ENCODE measurements at places on chromosomes 16 and 17.

DNA sequence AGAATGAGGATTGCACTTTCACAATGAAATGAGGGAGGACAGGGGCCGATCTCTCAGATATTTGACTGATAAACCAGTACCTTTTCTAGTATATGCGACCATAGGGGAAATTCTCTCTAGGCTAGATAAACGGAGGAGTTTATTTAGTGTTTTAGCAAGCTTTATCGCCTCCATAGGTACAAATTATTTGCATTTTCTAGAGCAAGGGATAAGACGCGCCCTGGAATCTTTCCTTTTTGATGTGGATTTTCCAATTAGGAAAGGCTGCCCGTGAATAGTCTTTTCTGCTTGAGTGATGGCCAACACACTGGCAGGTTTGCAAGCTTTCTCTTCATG lies 351 bp upstream of the GDPD1 start:
- no peak for DNase-seq

- DNase-seq = no peak
Observed at GRCh38 chr17:27281438-27281837, 12.5 kb upstream of the WSB1 start.

- DNase-seq = no peak
Observed at GRCh38 chr16:87878704-87879103, 9.4 kb upstream of the SLC7A5 start.

GRCh38 chr16:9556949-9557665 lies 465.7 kb downstream of the HAPSTR1 start:
- DNase-seq = no peak

GRCh38 chr17:39237586-39237985 lies 11.8 kb upstream of the STAC2 start:
- DNase-seq = no peak

DNA sequence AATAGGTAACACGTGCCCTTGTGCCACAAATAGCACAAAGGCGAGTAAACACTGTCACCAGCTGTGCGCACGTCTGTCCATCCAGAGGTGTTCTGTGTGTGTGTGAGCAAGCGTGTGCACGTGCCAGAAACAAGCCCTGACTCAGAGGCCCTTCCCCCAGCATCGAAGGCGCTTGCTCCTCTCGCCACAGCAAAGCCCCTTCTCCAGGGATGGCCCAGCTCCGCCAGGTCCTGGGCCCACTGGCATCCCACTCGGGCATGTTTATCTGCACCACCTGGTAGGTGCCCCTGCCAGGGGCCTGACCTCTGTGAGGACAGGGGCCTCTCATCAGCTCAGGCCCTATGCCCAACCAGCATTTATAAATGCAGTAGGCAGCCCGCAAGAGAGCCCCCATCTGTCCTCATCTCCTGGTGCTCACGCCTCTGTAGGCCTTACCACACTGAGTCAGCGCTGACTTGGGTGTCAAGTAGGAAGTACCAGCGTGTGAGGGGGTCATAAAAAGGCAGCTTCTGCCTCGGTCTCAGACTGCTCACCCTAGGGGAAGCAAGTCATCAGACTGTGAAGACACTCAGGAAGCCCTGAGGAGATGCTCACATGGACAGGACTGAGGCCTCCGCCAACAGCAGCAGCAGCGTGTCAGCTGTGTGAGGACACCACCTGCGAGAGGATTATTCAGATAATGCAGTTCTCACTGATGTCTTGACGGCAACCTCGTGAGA lies 10.8 kb downstream of the TMEM235 start:
- DNase-seq = no peak

DNA sequence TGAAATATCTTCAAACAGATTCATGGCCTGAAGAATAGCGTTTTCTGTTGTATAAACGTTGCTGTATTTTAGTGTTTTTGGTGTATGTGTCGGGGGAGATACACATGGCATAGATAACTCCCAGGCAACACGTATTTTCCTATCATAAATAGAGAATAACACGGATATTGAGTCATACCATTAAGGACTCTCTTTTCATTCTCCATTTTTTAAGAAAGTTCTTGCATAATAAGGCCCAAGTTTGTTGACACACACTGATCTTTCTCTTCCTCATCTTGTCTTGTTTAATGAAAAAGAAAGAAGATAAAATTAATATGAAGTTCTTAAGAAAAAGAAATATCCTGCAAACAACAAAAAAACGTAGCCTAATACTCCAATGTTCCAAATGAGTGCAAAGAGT lies 13.4 kb downstream of the ABCA8 start:
- no peak for DNase-seq

- DNase-seq = no peak
Observed at GRCh38 chr17:32863559-32863958, 13.4 kb downstream of the MYO1D start.

GRCh38 chr17:58679263-58680037 lies 12.4 kb downstream of the TEX14 start:
- DNase-seq = no peak

DNA sequence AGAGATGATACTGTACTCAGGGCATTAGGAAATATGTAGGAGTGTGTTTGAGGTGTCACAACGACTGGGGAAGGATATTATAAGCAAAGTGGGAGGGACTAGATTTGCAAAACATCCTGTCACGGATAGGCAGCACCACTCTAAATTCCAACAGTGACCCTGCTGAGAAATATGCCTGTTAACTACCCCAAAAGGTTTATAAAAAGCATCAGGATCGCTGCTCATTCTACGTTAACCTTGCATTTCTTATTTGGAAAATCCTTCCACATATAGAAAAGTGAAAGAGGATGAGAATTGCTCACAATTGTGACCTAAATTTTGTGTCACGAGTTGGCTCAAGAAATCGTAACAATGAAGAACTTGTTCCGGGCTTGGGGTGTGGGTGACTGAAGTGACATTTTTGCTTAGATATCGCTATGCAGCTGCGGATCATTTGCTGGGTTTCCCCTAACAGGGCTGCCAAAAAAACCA lies 51.6 kb downstream of the N4BP1 start:
- no peak for DNase-seq

GRCh38 chr17:43559161-43559816 lies 13.1 kb upstream of the ETV4 start:
- no peak for DNase-seq

DNA sequence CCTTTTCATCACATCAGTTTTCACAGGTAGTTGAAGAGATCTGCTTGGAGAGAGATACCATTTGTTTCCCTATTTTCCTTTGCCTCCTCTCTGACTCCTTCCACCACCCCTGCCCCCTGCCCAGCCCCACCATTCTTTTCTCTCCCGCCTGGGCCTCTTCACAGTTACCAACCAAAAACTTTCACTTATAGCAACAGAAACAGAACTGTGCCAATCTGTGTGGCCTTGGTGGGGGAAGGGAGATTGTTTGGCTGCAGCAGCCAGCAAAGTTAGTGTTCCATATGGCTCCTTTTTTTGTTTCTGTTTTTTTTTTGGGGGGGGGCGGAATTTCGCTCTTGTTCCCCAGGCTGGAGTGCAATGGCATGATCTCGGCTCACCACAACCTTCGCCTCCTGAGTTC lies 17.2 kb upstream of the ARL4D start:
- DNase-seq = no peak

DNA sequence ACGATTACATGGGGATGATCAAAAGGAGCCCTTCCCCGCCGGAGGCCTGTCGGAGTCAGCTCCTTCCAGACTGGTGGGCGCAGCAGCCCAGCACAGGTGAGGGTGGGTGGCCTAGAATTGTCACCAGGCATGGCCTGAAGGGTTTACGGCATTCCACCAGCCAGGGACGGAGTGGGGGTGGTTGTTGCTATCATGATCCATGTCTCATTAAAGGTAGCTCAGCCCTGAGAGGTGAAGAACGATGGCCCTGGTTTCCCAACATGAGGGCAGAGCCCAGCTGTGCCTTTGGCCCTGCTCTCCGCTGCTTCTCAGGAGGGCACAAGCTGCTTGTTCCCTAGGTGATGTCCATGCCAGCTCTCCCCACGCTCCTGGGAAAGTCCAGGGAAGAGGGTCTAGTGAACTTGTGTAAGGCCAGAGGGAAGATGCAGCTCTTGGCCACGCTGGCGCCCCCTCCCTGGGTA lies 14.2 kb downstream of the IRF8 start:
- no peak for DNase-seq

GRCh38 chr17:41748275-41748674 lies 13.8 kb upstream of the HAP1 start:
- no peak for DNase-seq

DNA sequence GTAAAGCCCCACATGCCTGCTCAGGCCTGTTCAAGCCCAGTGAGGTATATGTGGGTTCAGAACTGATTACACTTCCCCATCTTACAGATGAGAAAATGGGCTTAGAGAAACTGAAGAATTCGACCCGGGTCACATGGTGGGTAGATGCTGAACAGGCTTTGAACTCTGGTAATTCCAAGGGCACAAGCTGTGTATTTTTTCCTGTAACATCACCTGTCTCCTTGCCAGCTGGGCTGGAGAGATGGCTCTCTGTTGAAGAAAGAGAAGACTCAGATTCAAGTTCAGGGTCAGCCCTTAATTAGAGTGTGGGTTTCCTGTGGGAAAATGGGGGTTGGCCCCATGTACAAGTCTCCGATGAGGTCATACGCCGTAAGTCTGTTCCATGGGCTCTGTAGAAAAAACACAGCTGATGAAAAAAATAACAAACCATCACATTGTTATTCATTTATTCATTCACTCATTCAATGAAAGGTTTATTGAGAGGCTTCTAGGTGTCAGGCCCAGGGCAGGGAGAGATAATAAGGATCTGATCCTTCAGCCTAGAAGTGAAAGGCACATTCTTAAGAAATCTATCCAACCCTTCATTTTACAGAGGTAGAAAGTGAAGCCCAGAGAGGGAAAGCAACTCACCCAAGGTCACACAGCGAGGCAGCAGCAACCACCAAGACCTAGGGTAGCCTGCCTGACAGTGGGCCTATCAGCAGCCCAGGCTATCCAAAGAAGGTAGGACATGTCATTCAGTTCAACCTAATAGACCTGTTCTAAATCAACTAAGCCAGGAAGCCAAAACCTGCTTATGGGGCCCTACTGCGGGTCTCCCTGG lies 482.8 kb downstream of the SOX9 start:
- no peak for DNase-seq

- no peak for DNase-seq
Observed at GRCh38 chr17:7912927-7913524, 3.1 kb downstream of the RNF227 start.

DNA sequence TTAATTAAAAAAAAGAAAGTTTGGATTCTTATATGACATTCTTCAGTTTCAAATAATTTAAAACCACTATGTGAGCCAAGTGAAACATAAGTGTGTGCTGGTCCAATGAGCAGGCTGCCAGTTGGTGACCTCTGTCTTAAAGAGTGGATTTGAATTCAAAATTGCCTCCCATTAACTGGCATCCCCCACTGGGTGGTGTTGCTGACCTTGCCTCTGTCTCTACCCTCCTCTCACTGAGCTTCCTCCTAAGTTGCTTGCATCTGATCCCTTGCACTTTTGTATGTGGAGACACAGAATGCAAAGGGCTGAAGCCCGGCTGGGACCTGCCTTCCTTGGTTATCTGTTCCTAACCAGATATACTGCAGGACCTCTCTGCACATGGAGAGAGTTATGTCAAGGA lies 160.6 kb downstream of the CYLD start:
- DNase-seq = no peak

DNA sequence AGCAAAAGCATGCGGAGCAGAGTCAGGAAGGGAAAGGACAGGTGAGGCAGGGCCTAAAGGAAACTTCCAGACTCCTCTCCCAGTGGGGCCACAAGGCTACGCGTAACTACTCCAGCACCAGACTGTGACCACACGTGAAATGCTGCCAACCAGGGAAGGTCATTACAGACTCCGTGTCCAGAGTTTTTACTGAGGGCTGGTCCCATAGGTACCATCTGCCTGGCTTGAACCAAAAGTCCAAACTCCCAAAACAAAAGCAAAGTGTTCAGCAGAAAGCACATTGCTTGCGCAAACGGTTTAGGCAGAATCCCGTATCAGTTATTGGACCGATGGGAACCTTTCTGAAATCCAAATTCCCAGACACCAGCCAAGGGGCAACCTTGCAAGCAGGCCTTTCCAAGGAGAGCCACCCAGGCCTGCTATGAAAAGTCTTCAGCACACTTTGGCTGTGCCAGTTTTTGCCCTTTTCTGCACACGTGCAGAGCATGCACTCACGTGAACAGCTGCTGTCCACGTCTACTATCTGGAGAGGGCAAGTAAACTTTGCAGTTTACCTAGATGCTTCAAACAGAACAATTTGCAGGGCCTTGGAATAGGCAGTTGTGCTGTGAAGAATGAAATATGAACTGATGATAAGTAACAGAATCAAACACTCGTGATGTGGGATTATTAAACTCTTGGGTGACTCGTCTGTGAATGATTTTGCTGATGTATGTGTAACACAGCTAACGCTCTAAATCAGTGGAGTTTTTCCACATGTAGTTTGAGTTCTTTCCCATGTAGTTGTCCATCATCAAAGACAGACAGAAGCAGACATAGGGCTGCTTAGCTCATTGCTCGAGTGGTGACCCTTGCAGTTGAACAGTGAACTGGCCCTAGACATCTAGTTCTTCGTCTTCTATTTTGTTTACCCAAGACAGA lies 58.1 kb upstream of the CRISPLD2 start:
- no peak for DNase-seq

DNA sequence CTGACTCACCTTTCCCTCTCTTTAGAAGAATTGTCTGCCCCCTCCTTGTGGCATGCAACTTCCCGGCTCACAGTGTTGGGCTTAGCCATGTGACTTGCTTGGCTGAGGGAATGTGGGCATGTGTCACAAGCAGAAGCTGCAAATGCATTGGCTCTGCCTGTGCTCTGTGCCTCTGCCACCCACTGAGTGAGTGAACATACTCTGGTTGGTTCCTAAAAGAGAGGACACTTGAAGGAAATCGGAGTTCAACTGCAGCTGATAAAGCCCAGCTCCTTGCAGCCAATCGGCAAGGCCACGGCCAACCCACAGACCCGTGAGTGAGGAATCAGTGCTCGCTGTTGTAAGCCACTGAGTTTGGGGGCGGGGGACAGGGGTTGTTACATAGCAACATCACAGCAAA lies 10.9 kb upstream of the GINS2 start:
- DNase-seq = no peak

GRCh38 chr16:26951950-26952349 lies 114.8 kb upstream of the C16orf82 start:
- DNase-seq = no peak

DNA sequence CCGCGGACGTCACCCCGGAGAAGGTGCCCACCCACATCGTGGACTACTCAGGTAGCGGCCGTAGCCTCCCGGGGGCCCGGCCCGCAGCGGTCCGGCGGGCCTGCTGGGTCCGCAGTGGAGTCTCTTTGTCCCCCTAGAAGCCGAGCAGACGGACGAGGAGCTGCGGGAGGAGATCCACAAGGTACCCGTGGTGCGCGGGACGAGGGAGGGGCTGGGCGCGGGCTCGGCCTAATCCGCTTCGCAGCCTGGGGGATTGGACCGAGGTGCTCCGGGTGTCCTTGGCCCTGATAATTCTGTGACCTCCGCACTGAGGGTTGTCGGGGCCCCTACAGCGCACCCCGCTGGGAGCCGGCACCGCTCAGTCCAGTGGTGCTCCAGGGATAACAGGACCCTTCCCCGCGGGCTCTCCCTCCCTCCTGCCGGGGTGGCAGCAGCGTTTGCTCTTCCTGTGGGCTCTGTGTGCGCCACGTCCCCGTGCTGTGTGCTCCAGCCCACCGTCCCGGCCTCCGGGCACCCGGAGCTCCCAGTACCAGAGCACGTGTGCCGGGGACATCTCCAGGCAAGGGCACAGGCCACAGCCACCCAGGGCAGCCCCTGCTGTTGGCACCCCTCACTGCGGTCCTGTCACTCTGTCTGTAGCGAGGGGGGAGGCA lies 713 bp downstream of the RHOT2 start:
- DNase-seq = no peak

Measured in activated CD4-positive, CD25-positive, alpha-beta regulatory T cell (primary cell).